ENCODE measurements at places on chromosomes 3 and 15. TPM values are rescaled to one million over a fixed set of nuclear protein-coding genes. Genes with fewer than 3 reads are reported as not detected.

DNA sequence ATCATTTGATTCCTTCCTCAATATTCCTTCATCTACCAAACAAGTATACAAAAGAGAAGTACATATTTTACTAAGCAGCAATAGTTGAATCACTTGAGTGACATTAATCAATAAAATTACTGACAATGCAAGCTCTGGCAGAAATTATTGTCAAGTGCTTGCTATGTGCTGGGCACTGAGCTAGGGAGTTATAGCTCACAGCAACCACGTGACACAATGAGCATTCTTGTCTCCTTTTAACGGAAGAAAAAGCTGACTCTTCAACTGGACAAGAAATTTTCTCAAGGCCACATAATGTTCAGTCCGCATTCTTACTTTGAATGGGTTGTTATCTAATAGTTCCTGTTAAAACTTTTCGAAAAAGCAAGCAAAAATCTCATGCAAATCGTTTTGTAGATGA is 500.1 kb downstream of the PYDC2 start:
- no peak for DNase-seq

DNA sequence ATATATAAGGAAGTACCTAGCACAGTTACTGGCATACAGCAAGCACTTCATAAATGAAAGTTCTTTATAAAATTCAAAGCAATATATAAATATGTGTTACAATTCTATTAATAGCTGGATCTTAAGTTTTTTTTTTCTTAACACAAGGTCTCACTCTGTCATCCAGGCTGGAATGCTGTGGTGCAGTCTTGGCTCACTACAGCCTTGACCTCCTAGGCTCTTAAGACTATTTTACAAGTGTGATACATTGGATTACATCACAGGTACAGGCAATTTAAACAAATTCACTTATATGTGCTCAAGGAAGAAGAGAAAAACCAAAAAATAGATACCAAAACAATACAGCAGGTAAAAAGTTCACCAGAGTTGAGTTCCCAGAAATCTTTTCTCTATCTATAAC is 60.6 kb downstream of the ZNF280D start:
- no peak for DNase-seq

The ASTE1 gene
- total RNA-seq, result 5.8 TPM

The ATP2B2 gene
- 31.2 TPM for total RNA-seq

- DNase-seq, result no peak
Observed at GRCh38 chr3:143068059-143068458, 51.5 kb upstream of the CHST2 start.

DNA sequence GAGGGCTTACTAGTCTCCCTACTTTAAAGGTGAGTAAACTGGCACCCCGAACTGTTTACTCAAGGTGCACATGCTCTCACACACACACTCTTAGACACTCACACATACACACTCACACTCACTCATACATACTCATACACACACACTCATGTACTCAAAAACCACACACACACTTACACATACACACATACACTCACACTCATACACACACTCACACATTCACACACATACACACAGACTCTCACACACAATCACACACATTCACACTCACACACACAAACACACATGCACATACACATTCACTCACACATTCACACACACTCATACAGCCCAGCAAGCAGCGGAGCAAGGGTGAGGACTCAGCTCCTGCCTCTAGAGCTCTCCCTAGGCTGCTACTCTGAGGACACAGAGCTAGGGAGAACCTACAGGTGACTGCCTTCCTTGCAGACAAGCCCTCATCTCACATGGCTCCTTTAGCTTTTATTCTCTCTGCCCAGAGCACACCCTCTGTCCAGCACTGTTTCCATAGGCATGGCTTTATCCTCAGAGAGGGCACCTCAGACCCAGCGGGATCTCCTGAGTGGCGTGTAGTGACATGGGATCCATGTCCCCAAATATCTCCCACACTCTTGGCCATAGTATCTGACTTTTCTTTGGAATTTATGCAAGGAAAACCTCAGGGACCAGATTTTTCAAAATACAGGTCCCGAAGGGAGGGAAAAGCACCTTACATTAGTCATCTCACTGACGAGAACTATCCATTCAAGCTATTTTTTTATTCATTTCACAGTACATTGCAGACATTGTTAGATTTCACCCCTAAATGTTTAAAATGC is 26.2 kb upstream of the ATG7 start:
- no peak for DNase-seq

DNA sequence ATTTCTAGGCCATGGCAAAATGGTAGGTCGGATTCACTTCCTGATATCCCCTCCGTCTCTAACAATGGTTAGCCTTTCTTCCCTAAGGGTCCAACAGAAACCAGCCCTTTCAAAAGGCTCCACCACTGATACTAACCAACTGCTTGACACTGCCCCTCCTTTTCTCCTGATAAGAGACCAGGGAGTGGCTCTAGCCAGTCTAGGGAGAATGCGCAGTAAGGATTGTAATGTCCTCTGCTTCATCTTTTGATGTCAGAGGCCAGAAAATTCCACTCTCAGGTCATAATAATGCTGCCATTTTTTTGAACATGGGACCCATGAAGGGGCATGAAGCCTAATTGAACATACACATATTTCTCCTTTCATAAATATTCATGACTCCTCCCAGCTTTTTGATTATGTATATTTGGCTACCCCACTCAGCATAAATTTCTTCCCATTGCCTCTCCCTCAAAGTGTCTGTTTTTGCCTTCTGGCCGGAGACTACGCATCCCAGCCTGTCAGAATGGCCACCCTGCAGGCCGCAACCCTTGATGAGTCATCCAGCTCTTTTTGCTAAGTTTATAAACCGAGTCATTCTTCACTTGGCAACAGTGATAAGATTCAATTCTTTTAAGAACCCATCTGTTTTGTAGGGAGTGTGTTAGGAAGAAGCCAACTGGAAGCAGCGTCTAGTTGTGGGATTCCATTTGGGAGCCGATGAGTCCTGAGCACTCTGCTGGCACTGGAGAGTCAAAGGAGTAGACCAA is 189.0 kb upstream of the MCTP2 start:
- no peak for DNase-seq

GRCh38 chr3:193873426-193874201 is 262.3 kb upstream of the HES1 start:
- no peak for DNase-seq

GRCh38 chr3:37891227-37891626 is 29.5 kb downstream of the CTDSPL start:
- no peak for DNase-seq

DNA sequence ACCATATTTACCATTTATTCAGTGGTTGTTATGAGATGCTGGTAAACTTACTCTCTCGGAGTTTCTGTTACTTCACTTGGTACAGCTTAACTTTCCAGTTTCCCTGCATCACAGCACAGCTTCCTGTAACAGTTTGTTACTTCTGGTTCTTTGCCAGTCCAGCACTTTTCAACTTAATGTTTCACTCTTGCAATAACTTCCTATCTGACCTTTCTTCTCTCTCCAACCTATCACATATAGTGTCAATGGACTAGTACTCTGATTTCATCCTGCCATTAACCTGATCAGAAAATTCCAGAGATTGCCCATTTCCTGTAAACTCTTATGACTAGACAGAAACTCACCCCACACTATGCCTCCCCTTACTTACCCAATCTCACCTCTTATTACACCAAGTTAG is 3.9 kb upstream of the ATP11B start:
- no peak for DNase-seq

The HACD2 gene
- 6.9 TPM for total RNA-seq

- DNase-seq, result no peak
Observed at GRCh38 chr15:73303636-73304035, 65.1 kb downstream of the HCN4 start.

DNA sequence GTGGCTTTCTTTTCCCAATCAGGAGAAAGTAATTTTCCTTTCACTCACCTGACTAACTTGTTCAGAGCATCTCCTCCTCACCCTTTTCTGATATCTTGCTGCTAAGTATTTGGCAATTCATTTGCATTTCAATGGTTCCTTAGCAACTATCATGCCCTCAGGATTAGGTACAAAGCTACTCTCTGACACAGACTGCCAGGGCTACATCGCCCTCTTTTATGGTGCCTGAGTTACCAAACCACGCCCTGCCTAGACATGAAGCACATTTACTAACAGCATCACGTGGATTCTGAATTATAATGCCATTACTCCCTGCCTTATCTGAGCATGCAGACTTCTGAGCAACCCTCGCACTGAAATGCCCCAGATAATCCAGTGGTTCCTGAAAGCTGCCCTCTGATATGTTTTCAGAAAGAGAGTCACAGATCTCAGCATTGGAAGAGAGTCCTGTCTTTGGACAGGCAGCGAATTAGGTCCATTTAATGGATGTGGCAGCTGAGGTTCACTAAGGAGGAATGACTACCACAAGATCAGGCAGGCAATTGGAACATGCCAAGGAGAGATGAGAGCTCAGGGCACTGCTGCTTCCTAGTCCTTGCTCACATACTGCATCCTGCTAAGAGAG is 14.5 kb downstream of the EPHB1 start:
- DNase-seq, result no peak

The GRM2 gene
- total RNA-seq, result 134 TPM

DNA sequence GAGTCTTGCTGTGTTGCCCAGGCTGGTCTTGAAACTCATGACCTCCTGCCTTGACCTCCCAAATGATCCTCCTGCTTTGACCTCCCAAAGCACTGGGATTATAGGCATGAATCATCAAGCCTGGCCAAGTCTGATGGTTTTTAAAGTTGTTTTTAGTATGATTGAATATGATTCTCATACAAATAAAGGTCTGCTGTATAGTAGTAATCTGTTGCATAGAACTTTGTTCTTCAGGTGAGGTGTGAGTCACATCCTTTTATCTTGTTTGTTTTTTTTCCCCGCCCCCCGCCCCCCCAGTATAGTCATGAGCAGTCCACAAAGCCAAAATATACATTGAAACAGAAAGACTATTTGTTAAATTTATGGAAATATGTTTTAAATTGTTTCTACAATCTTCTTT is 39.0 kb downstream of the UBE2E2 start:
- no peak for DNase-seq

The LRRC34 gene
- 3.6 TPM for total RNA-seq

DNA sequence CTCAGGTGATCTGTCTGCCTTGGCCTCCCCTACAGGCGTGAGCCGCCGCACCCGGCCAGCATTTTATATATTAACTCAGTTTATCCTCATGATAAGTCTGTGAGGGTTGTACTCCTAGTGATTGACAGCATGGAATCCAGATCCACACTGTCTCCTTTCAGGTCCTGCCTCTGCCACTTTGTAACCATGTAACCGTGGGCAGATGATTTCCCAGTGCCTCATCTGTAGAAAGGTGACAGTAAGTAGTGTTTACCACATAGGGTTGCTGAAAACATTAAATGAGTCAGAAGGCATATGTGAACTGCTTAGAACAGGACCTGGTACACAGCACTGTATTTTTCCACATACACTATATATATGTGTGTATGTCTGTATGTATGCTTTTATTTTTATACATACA is 2.4 kb downstream of the FYTTD1 start:
- DNase-seq, result no peak

- no peak for DNase-seq
Observed at GRCh38 chr15:65551183-65551582, 20.9 kb downstream of the HACD3 start.

GRCh38 chr15:69529961-69530633 is 77.5 kb downstream of the RPLP1 start:
- no peak for DNase-seq

- peak; percentile 29 for DNase-seq
Observed at GRCh38 chr3:154217671-154218070, 96.5 kb downstream of the ARHGEF26 start.

DNA sequence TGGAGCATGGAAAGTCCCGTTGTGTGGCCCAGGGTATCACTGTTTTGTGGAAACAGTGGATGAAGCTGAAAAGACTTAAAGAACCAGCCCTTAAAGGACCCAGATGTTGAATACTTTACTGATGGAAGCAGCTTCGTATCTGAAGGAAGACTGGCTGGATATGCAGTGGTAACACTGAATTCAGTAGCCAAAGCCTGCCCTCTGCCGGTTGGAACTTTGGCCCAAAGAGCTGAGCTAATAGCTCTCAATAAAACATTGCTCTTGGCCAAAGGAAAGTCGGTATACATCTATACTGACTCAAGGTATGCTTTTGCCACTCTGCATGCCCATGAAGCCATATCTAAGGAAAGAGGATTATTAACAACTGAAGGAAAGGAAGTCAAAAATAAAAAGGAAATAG is 885.4 kb downstream of the PDCD6IP start:
- peak; percentile 84 for DNase-seq

- no peak for DNase-seq
Observed at GRCh38 chr15:77440378-77440999, 19.8 kb downstream of the HMG20A start.

- DNase-seq, result no peak
Observed at GRCh38 chr3:164845739-164846138, 232.6 kb downstream of the SI start.

- DNase-seq, result no peak
Observed at GRCh38 chr3:72627271-72627670, 221.0 kb downstream of the SHQ1 start.

DNA sequence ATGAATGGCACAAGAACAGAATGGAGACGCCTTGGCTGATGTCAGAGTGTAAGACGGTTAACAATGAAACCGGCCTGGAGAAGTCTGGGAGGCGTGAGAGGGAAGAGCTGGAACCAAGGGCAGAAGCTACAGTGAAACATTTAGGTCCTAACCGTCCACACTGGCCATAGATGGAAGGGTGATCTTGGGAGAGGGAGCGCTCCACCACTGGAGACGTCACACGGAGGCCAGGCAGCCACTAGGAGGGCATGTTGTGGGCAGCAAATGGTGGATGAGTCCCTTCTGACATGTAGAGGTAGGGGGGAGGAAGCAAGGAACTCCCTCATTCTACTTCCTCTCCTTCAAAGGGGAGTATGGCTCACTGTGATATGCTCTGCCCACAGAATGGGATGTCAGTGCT is 23.8 kb downstream of the FEM1B start:
- no peak for DNase-seq

DNA sequence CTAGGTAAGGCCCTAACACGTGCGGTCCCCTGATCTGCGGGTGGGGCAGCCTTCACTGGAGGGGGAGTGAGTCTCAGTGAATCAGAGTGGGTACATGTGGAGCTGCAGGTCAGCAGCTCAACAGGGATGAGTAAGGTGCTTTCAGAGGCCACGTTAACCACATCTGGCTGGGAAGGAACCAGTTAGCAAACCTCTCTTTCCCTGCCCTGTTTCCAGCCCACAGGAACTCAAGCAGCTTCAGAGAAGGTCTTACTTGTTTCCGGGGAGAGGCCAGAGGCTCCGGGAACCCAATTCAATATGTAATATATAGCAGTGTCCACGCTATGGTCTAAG is 175.3 kb downstream of the XXYLT1 start:
- peak; percentile 1 for DNase-seq

- DNase-seq, result no peak
Observed at GRCh38 chr3:172516318-172517214, 6.7 kb downstream of the TNFSF10 start.

The KBTBD13 gene
- total RNA-seq, result not detected

DNA sequence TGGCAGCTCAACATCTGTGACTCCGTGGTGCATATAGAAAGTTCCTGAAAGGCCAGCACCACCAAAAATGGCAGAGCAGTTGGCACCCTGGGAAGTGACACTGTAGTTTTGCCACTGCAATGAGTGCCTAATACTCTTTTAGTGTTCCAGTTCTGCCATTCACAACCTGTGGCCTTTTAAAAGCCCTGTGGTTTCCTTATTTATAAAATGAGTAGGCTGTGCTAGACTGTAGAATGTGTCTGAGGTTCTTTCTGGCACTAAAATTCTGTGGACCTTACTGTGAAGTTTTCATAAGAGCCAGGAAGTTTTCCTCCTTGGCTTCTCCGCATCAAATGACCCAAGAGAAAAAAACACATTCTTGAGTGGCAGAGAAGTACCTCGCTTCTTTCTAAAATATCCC is 74.1 kb downstream of the MME start:
- no peak for DNase-seq

- DNase-seq, result no peak
Observed at GRCh38 chr3:192063570-192063969, 602.6 kb downstream of the PYDC2 start.

GRCh38 chr3:190424478-190425439 is 24.9 kb downstream of the TMEM207 start:
- DNase-seq, result peak; percentile 32

Data from glutamatergic neuron (in vitro differentiated cells).